AG04450 (cell line): ENCODE measurements at places on chromosomes 12 and 14.

DNA sequence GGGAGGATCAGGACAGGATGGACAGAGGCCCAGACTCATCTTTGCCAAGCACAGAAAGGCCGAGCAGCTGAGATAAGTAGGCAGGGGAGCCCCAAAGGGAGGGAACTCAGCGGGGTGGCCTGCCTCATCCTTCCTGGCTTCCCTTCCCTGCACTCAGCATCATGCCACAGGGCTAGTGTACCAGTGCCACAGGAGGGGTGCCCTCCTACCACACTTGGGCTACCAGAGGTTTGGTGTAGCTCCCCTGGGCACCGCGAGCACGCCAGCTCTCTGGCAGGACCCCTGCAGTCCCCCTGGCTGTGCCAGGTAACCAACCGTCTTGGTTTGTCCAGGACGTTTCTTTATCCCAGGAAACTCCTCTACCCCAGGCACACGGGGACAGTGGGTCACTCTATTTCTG lies 123.5 kb downstream of the ESRRB start:
- DNase-seq = no peak

DNA sequence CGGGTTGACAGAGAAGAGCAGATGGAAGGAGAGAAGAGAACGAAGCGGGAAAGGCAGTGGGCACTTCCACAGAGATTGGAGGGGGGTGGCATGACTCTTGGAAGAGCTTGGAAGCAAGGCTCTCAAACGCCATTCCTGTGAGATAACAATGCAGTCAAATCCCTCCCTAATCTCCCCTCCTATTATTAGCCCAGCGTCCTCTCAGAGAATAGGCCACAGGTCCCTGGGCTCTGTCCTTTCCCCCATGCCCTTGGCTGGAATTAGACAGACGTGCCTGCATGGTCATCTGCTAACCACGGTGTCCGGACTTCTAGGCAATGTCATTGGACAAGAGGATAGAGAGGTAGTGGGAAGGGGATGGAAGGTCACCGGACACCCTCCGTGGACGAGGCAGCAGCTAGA lies 8.0 kb upstream of the MYH7 start:
- no peak for DNase-seq

DNA sequence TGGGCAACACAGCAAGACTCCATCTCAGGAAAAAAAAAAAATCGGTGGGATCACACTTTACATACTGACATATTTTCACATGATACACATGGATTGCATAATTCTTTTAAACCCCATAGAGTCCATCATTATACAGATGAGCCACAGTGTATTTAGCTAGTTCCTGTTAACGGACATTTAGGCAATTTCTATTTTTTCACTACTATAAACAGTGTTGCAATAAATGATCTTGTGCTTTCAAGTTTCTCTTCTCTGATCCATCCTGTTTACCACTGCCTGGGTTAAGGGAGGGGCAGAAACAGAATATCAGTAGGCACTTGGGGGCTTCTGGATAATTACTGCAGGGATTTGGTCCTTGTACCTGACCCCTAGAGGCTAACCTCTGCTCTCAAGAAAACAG lies 43.4 kb upstream of the SPTLC2 start:
- no peak for DNase-seq

DNA sequence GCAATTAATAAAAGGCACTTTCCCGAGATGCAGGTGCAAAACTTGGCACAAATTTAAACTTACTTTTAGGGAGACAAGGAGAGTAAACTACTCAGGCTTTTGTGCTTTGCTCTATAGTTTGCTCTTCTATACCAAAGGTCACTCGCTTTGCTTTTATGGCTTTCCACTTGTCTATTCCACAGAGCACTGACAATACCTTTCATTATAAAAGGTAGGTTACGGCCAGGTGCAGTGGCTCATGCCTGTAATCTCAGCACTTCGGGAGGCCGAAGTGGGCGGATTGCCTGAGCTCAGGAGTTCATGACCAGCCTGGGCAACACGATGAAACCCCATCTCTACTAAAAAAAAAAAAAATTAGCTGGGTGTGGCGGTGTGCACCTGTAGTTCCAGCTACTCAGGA lies 32.9 kb downstream of the ALKBH1 start:
- no peak for DNase-seq

DNA sequence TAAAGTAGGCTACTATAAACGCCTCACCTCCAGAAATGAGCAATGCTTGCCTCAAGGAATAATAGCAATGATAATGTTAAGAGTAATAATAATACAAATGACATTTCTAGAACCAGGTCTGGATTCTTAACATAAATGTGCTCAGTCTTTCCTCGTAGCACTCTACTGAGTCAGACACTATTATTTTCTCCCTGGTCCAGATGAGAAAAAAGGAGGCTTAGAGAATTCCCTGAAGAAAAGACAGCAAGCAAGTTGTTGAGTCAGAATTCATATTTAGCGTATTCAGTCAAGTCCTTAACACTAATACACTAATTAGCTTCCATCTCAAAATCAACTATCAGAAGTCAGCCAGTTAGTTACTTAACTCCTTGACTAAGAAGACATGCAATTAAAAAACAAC lies 13.2 kb downstream of the KCNC2 start:
- DNase-seq = no peak
